ENCODE measurements at places on chromosomes 11 and 22.

DNA sequence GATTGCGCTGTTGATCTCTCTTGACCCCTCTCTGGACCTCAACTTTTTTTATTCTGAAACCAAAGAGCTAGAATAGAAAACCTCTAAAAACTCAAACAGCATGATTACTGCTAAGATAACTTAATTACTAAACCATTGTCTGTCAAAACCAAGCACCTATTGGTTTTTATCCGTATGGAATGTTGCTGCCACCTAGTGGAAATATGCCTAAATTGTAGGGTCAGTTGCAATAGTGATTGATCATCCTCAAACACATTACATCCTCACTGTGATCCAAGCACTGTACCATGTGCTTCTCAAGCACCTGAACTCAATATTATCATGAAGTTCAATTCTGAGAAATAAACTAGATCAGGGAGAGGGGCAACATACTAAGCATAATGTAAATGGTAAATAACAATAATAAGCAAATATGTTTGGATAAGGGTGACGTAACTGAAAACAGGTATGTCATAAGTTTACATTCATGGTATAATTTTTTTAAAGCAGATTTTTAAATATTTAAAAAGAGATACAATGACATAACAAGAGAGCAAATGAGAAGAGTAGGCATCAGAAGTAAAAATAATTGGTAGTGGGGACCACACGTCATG, 3.8 kb upstream of the OR5A2 start:
- no peak for DNase-seq

DNA sequence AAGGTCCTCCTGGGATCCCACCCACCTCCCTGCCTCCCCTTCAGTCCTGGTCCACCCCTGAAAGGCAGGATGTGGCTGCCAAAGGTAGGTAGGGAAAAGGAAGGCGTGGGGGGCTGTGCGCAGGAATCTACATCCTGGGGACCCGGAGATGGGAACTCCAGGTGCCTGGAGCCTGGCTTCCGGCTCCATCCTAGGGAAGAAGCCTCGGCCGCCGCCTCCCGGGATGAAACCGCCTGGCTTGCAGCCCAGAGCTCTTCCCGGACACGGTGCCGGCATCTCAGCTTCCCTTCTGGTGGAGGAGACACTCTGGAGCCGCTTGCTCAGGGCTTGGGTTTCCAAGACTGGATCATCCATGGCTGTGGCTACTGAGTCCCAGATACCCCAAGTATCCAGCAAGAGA, 33.3 kb upstream of the PDGFB start:
- peak; percentile 64 for DNase-seq

- DNase-seq, result no peak
These were observed 25.2 kb downstream of the HIRA start for GRCh38 chr22:19406281-19406811.

- no peak for DNase-seq
These were observed 46.5 kb upstream of the THY1 start for GRCh38 chr11:119469506-119469905.

DNA sequence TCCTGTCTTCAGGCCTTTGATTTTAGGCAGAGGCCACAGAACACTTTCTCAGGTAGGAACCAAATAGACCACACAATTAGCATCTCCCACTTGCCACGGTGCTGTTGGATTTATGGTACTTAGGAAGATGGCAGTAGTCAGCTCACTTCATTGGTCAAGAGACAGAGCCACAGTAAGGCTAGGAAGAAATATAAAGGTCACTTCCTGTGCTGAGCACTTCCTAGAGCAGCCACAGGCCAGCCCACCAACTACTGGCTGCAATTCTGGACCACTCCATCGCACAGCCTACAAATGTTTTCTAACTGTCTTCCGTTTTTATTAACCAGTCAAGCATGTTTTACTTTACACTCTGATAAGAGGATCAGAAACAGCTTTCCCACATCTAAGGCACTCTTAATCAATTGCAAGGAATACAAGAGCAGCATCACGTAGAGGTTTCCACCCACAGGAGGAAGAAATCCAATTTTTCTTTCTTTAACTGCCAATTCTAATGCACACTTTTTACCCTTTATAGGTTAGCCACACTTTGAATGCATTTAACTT, 54.7 kb downstream of the ABTB2 start:
- DNase-seq, result no peak

GRCh38 chr22:17198170-17199002, 20.8 kb downstream of the ADA2 start:
- DNase-seq, result peak; percentile 63

GRCh38 chr11:45209891-45210699, 63.7 kb downstream of the PRDM11 start:
- DNase-seq, result peak; percentile 94

GRCh38 chr11:118882491-118882890, 1.2 kb upstream of the CXCR5 start:
- DNase-seq, result no peak

- peak; percentile 31 for DNase-seq
These were observed 165.8 kb upstream of the NARS2 start for GRCh38 chr11:78740199-78741071.

- peak; percentile 74 for DNase-seq
These were observed 52.5 kb downstream of the TPCN2 start for GRCh38 chr11:69101115-69101791.

DNA sequence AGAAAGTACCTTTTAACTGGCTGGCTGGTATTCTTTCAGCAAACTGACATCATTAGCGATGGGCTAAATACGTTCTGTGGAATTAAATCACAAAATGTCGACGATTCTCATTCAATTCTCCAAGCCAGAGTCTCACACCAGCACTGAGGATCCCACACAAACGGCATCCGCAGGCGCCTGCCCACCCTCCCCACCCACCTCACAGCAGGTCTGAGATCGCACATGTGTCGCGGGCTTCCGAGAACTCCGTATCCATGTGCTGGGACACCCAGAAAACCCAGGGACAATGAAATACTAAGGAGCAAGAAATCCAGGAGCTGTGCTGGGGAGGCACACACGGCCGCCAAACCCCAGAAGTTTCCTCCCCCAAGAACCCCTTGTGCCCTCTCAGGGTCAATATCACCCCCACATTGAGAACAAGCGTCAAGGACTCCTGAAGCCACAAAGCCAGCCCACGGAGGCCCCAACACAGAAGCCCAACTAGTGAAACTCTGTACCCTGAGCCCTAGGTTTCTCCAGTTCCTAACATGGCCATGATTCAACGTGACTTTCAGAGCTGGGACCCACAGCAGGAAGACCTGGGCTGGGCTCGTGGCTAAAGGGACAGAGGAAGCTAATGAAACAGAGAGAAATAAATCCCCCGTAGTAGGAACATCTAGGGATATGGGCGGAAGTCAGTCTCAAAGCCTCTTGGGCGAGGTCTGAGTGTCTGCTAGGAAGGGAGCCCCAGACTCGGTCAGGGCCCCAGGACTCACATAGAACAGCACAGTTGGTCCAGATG, 8.0 kb downstream of the TOLLIP start:
- DNase-seq, result no peak

DNA sequence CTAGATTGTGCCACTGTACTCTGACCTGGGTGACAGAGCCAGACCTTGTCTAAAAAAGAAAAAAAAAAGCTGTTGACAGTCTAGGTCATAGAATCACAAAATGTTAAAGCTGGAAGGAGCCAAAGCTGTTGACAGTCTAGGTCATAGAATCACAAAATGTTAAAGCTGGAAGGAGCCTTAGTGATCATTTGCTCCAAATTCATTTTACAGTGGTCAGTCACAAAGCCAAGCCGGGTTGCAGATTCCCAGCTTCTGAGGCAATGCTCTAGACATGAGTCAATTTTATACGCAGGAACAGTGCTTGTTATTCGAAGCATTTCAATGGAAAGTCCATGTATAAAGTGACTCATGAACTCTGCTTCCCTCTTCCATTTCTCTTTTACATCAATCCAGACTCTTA, 47.4 kb downstream of the SYT13 start:
- DNase-seq, result no peak

- no peak for DNase-seq
These were observed 29.8 kb downstream of the MTMR3 start for GRCh38 chr22:29912605-29913398.

DNA sequence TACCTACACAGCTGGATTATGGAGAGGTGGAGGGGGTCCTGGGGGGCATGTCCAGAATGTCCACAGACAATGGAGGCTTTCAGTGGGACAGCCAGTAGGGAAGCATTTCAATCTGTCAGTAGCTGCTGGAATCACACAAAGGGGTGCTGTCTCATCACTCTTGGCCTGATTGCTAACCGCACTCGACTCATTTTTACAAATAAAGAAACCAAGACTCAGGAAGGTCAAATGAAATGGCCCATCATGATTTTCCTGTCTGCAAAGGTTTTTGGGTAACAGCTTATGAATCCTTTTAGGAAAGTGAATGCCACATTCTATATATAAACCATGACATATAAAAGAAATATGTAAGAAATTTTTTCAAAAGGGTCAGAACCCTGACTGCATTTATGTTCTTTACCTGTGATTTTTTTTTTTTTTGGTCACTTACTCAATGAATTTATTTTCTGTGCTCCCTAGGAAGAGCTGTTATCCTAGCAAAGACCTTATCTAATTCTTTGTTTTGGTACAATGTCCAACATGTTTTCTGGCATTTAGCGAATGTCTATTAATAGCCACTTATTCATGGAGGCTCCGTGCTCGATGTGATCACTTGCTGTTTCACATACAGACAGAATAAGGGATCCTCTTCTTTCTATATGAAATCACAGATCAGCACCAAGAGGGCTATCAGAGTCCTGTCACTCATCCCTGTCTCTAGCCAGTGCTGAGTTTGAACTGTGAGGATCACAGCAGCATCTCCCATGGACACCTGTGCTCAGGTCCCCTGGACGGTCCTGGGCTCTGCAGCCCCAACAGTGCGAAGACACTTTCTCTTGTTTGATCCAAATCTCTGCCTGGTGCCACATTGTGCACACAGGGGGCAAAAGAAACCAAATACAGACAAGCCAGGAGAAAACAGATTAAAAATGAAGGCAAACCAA, 979.7 kb downstream of the NTM start:
- no peak for DNase-seq

DNA sequence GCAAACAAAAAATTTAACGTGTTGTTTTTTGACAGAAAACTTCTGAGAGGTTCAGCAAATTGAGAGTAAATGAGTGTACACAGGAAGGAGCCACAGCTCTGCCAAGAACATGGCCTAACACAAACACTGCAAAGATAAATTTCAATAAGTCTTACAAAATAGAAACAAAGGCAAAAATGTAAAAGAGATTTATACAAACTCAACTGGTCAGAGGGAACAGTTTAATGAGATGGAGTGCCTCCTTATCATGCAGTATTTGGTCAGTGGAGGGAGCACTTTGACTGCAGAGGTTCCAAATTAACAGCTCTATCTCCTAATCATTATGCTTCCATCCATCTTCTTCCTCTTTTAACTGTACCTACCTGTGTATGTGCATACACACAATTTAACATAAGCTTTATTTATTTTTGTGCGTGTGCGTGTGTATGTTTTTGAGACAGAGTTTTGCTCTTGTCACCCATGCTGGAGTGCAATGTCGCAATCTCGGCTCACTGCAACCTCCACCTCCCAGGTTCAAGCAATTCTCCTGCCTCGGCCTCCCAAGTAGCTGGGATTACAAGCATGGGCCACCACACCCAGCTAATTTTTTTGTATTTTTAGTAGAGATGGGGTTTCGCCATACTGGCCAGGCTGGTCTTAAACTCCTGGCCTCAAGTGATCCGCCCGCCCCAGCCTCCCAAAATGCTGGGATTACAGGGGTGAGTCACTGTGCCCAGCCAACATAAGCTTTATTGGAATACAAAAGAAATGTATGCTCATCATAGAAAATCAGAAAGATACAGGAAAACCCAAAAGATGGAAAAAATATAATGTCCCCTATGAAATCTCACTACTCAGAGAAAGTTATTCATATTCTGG, 111.9 kb downstream of the MRTFA start:
- DNase-seq, result no peak

DNA sequence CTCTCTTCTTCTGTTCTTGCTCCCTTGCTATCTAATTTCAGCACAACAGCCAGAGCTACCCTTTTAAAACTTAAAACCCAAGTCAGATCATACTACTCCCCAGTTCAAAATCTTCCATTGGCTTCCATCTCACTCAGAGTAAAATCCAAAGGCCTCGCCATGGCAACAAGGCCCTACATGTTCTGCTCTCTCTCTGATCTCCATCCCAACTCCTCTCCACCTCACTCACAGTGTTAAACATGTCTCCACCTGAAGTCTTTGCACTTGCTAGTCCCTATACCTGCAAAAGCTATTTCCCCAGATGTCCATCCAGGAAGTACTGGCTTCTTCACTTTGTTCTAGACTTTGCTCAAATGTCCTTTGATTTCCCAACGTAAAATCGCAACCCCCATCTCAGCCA, 3.0 kb upstream of the GRAP2 start:
- DNase-seq, result no peak

DNA sequence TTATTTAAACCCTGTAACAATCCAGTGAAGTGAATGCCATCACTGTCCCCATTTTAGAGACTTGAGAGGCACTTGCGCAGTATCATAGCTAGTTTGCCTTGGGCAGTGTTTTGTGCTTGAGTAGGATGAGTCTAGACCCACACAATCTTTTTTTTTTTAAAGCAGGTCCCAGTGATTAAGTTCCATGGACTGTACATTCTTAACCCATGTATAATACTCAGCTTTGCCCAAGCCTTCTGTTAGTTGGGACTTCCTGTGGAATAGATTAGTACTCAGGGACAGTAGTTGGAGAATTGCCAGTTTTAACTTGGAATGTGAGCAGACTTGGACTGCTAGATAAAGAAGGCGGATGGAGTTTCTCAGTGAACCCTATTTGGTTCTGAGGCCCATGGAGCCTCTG, 108.6 kb upstream of the RASSF10 start:
- no peak for DNase-seq

- DNase-seq, result no peak
These were observed 200.8 kb downstream of the LUZP2 start for GRCh38 chr11:24697522-24698111.

- no peak for DNase-seq
These were observed 31.4 kb downstream of the IGLL1 start for GRCh38 chr22:23548501-23549197.

GRCh38 chr11:76203131-76203925, 3.0 kb downstream of the WNT11 start:
- no peak for DNase-seq

GRCh38 chr22:45127866-45128265, 35.9 kb upstream of the NUP50 start:
- DNase-seq, result no peak

- DNase-seq, result no peak
These were observed 245.2 kb downstream of the NTM start for GRCh38 chr11:131615611-131616010.

- no peak for DNase-seq
These were observed 679 bp downstream of the B4GAT1 start for GRCh38 chr11:66346476-66347424.

- DNase-seq, result no peak
These were observed 296.6 kb downstream of the LUZP2 start for GRCh38 chr11:24793479-24793878.

GRCh38 chr11:10728789-10729472, 22.1 kb upstream of the CTR9 start:
- no peak for DNase-seq
